ENCODE measurements at places on chromosomes 2 and 18.

- DNase-seq, result no peak
These were observed 64.9 kb upstream of the ZSWIM2 start for GRCh38 chr2:186913870-186914269.

GRCh38 chr2:226131299-226131784 lies 668.3 kb downstream of the IRS1 start:
- no peak for DNase-seq

- DNase-seq, result no peak
These were observed 50.5 kb downstream of the ADD2 start for GRCh38 chr2:70717431-70718038.

- DNase-seq, result no peak
These were observed 9.6 kb downstream of the MARCHF4 start for GRCh38 chr2:216362730-216363129.

- DNase-seq, result no peak
These were observed 1257.4 kb upstream of the ZEB2 start for GRCh38 chr2:145777297-145777696.

DNA sequence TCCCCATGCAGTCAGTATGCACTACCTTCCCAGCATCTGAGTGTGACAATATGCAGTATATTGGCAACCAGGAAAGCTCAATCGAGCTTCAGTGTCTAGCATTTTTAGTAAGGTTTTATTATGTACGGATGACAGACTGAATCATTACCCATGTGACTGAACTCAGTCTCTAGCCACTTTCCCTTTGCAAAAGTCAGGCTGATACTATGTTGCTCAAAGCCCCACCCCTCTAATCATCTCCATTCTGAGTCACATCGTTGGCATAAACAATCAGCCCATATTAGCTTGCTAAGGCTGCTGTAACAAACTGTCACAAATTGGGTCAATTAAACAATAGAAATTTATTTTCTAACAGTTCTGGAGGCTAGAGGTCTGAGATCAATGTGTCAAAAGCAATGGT lies 25.8 kb upstream of the SRD5A2 start:
- no peak for DNase-seq
